ENCODE measurements at places on chromosomes 1 and 21.

DNA sequence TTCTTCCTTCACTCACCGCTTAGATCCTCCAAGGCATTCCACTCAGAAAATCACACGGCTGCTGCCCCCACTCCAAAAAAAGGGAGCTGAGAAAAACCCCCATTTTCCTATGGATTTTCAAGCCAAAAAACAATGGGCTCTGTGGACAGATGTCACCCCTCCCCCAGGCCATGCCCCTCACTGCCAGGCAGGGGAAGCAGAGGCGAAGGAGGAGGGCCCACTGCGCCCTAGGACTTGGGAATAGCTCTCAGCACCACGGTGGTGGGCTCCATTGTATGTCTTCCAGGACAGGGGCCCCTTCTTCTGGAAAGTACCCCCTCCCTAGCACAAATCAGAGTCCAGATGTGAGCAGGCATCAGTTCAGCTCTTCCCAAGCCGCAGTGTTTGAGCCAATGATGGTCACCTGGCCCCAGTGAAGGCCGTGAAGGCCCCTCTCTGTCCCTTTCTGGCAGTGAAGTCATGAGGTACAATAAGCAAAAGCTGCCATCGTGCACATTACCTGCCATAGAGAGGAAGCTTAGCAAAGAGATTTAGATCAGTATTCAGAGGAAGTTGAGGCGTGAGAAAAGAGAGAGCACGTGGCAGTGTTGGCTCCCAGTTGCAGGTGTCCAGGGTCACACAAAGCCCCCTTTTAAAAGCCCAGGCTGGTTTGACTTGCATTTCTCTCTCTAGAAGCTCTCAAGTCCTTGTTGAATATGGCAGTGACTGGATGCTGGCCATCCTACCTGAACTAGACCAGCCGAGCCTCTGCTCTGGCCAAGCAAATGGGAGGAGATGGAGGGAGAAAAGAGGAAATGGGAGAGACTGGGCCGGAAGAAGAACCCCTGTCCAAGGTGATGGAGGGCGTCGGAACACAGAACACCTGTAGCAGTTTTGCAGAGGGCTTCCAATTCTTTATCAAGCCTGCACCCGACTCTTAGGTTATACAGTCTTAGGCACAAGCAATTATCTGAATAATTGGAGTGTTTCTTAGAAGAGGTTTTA, 149.0 kb downstream of the TOMM20 start:
- no peak for DNase-seq

- no peak for DNase-seq
Measured at GRCh38 chr1:91501971-91502671, 1.5 kb downstream of the CDC7 start.

- DNase-seq = no peak
Measured at GRCh38 chr21:34808569-34809204, 139.9 kb downstream of the CLIC6 start.

- no peak for DNase-seq
Measured at GRCh38 chr1:213032651-213033050, 17.0 kb upstream of the ANGEL2 start.

- DNase-seq = no peak
Measured at GRCh38 chr1:6499296-6499695, 7.8 kb upstream of the PLEKHG5 start.

DNA sequence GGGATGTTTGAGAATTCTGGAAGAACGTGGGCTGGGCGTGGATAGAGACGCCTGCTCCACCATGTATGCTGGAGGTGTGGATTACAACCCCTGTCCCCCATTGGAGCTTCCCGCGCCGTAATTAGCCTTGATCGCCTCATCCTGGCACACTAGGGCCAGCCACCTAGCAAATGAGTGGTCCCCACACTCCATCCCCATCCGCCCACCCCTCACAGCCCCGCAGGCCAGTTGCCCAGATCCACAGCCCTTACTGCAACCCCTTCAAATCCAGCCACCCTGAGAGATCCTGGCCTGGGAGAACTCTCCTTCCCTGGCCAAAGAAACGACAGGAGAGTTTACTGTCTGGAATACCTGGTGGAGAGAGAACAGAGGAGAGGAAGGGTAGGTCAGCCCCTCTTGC, 375 bp upstream of the GJA4 start:
- no peak for DNase-seq

DNA sequence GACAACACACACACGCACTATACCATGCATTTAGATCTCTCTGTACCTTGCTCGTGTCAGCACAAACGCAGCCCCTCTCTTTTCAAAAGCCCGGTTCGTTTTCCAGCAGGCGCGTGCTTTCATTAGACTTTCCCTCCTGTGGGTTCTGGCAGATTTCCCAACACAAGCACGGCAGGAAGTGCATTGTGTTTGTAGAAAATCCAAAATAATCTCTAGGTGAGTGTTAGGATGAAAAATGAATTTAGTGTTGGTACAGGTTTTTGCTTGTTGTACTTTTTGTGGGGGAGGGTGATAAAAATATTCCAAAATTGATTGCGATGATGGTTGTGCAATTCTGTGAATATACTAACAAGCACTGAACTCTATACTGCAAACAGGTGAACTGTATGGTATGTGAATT, 54.1 kb upstream of the POFUT2 start:
- DNase-seq = no peak

DNA sequence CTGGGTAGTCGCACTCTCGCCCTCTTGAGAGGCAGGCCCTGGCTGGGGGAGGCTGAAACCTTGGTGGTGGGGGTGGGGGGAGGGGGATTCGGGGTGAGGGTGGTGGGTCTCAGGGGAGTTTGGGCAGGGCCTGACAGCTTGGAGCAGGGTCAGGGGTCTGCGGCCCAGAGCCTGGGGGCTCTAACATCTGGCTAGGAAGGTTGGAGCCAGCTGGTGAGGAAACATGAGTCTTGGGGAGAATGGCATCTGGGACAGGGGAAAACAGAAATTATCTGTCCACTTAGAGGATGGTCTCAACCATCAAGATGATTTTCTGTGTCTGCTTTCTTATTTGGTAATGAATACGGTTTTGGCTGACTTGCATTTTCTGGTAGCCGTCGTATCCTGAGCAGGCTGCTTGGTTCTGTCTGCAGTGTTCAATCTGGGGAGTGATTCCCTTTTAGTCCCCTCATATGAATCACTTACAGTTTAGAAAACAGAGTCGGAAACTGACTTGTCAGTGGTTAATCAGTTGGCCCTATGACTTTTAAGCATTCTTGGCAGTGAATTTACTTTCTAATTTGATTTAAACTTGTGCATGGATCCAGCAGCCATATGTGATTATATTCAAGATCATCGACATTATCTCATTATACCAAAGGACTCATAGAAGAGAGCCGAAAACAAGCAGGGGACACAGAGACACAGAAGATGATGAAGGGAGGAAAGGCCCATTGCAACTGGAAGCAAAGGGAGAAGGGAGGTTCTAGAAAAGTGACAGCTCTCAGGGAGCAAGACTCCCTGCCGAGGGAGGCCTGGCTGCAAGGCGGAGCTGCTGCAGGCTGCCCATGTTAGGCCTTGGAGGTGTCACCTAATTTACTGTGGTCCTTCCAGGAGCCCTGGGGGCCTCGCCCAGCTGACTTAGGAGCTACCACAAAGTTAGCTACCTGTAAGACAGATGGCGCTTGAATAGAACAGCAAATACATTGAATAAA, 237.6 kb downstream of the SDCCAG8 start:
- DNase-seq = no peak

GRCh38 chr1:43558346-43558841, 27.7 kb downstream of the PTPRF start:
- no peak for DNase-seq

- no peak for DNase-seq
Measured at GRCh38 chr21:44528634-44528995, 11.4 kb downstream of the KRTAP10-1 start.

Data from activated naive CD4-positive, alpha-beta T cell (primary cell).